ENCODE measurements at places on chromosomes 6 and 20.

DNA sequence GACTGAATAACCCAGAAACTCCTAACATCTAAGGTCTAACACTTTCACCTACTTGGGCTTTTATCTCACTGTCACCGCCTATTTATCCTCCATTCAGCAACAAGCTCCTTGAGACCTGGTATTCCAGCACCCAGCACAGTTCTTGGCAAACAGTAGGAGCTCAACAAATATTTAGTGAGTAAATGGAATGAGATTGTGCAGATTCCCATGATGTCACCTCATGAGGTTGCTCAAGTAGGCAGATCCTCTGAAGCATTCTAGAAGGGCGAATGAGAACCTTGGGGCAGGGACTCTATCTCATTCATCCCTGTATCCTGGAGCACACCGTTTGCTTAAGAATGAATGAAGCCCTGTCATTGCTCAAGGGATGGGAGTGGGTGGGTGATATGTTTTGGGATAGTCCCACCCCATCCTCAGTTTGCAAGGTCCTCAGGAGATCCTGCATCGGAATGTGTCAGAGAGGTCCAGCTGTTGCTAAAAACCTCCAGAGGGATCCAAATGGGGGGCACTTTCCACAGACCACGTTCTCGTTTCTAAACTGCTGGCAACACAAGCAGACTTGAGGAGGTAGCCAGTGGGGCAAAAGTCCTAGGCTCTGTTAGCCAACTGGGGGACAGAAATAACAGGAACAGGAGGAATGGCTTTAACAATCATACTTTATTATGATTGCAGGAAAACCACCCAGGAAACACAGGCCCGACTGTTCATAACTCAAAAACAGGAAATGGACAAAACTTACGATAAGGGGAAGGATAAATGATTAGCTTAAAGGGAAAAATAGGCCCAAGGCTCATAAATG, 42.0 kb downstream of the EDN1 start:
- peak; percentile 36 for DNase-seq

DNA sequence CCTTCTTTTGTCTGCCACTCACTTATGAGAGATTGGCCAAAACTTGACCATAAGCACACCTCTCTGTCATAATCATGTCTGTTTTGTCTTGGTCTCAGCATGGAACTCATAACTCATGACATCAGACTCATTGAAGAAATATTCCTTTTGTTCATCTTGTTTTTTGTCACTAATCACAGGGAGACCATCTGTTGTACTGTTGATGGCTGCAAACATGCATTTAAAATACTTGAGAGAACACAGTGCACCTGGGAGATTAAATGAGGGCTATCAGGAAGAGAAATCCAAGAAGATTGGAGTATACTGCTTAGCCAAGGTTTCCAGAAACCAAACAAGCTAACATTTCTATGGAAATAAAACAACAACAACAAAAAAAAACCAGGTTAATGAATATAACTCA, 689.7 kb downstream of the EPM2A start:
- no peak for DNase-seq

DNA sequence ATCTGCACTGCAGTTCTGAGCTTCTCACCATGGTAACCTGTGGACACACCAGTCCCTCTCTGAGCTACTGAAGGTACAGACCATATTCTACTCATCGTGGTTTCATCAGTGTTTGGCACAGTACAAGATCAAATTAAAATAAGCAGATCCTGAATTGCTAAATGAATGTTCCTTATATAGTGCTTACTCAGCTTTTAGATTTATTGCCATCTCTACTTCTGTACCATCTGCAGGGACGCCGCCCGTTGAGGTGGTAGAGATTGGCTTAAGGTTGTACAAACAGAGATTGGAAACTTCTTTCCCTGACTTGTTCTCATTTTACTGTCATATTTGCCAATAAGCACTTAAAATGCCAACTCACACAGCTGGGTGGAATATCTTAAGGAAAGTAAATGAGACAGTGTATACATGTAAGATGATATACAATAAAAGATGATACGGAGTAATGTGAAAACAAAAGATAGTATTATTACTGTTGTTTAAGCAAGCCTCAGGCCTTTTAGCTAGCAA, 223.4 kb upstream of the FOXQ1 start:
- DNase-seq, result no peak

DNA sequence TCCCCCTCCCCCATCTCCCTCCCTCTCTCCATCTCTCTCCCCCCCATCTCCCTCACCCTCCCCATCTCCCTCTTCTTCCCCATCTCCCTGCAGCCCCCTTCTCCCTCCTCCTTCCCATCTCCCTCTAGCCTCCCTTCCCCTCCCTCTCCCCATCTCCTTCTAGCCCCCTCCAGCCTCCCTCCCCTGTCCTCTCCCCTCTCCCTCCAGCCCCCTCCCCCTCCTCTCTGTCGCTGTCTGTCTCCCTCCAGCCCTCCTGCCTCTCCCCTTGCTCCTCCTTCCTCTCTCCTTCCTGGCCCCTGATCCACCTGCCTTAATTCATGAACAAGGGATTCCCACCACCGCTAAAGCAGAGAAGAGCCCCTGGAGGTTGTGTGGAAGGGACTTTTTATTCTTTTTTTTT, 26.9 kb upstream of the CHMP4B start:
- no peak for DNase-seq

GRCh38 chr20:48718786-48719578, 108.8 kb downstream of the PREX1 start:
- DNase-seq, result no peak

- DNase-seq, result peak; percentile 77
Observed at GRCh38 chr20:45336530-45337366, 11.5 kb downstream of the SDC4 start.

- DNase-seq, result no peak
Observed at GRCh38 chr6:92700411-92700810, 718.9 kb downstream of the EPHA7 start.

GRCh38 chr20:45578231-45578630, 853 bp downstream of the WFDC8 start:
- DNase-seq, result no peak

DNA sequence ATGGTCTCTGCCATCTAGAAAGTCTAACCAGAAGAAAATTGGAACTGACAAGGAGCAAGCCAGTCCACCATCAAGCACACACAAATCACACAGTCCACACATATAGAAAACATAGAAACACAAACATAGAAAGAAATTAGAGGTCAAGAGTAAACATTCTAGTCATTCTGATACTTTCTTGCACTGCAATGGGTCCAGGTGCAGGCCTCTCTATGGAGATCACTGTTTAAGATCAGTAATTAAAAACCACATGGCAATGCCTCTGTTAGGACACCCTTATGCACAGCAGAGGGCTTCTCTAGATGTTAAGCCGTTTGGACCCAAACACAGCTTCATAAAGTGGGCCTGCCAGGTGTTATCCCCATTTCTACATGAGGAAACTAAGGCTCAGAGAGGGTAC, 42.8 kb upstream of the SLC22A23 start:
- no peak for DNase-seq

GRCh38 chr20:21100578-21101452, 5.3 kb downstream of the LINC00237 start:
- DNase-seq, result no peak

DNA sequence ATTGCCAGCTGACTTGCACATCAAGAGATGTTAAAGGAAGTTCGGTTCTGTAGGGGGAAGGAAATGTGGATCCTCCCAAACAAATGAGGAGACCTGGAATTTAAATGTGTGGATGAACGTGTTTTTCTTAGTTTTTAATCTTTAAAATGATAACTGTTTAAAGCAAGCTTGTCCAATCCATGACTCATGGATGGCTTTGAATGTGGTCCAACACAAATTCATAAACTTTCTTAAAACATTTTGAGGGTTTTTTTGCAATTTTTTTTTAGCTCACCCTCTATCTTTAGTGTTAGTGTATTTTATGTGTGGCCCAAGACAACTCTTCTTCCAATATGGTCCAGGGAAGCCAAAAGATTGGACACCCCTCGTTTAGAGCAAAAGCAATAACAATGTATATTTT, 12.6 kb downstream of the TUBB2B start:
- no peak for DNase-seq

DNA sequence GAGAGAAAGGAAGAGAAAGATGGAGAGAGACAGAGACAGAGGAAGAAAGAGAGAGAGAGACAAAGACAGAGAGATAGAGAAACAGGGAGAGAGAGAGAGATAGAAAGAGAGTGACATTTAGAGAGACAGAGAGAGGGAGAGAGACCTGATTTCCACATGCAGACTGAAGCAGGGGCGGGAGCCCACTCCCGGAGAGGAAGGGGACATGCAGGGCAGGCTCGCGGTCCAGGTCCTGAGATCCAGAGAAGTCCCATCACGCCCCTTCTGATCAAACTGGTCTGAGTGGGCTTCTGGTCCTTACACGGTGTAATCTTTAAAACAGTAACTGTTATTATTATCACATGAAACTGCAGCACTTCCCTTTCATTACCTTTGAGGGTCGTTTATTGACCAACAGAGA, 62.2 kb downstream of the PHACTR3 start:
- DNase-seq, result no peak

DNA sequence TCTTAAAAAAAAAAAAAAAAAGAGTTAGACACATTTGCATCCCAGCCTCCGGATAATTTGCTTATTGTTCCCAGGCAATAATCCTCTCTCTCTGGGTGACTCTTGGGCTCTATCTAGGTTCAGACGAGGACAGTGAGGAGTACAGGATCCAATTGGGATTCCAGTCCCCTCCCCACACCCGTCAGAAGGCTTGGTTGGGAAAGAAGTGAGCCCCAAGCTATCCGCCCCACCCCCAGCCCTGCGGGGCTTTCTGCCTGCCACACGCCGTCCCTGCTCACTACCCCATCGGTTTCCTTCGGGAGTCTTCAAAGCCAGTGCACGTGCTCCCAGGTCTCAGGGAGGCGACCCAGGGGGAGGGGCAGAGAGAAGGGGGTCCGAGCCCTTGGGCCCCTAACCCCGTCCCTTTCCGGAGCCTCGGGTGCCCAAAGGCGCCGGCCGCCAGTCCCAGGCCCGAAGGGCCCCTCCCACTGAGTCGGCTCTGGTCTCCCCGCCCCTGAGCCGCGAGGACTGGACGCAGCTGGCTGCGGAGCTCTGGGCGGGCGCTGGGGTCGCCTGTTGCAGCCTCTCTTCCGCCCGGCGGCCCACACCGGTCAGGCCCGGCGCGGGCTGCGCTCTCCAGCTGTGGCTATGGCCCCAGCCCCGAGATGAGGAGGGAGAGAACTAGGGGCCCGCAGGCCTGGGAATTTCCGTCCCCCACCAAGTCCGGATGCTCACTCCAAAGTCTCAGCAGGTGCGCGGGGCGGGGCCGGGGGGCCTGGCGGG, 2.5 kb downstream of the MYMX start:
- no peak for DNase-seq

- DNase-seq, result no peak
Observed at GRCh38 chr6:167306401-167306998, 15.4 kb downstream of the UNC93A start.

DNA sequence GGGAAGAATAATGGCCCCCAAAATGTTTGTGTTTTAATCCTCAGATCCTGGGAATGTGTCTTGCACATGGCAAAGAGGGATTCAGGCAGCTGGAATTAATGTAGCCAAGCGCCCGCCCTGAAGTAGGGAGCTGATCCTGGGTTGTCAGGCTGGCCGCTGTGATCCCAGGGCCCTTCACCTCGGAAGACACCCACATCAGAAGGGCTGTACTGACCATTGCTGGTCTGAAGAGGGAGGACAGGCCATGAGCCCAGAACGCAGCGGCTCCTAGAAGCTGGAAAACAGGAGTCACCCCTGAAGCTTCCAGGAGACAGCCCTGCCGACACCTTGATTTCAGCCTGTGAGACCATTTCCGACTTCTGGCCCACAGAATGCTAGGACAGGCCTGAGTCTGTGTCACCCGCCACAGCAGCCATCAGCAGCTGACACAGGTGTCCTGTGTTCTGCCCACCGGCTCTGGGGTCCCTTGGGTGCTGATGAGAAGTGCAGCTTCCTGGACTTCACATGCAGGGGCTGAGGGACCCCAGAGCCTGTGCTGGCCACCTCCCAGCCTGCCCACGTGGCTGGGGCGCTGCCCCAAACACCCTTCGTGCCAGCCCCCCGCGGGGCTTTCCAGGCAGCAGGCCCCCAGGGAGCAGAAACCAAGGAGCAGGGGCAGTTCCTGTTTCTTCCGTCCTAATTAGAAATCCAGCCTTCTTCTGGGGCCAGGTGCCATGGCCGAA, 86.3 kb downstream of the ERMARD start:
- DNase-seq, result no peak

DNA sequence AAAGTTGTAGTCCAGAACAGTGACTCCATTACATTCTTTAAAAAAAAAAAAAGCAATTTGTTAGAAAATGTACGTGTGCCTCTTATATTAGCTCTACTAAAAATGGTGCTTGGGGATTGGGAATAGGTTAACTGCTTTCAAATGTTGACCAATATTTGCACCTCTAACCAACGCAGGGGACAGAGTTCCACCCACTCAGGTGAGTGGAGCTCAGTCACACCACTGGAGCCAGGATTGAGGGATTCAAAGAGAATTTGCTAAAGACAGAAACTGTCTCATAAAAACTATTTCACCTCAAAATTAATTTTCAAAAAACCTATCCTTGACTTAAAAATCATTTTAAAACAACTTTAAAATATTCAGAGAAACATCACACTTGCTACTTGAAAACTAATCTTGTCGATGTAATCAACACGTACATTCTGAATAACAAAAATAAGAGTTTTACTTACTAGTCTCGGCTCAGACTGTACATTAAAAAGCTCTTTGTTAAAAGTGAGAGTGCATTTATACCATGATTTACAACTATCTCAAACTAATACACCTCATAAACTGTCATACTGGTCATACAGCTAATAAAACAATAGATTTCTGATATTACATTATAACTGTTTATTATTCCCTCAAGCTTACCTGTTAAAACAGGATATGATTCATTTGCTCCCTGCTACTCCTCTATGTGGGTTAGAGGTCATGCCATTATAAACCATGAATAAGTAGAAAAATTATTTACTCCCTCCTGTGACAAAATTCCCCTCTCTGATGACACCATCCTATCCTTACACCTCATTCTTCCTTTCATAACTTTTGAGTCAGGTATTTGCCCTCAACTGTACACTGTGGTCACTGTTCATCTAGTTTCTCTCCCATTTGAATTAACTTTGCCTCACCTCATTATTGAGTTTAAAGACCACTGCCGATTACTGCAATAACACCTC, 88.6 kb downstream of the PDE10A start:
- DNase-seq, result no peak

All from AG04449 (cell line).